A549 treated with CpdA at 1 μM for 4 hours (cell line): ENCODE measurements at places on chromosomes 7 and 10. TPM values are rescaled to one million over a fixed set of nuclear protein-coding genes. Genes with fewer than 3 reads are reported as not detected.

The AS3MT gene
- total RNA-seq, result 3.3 to 4.7 TPM (median 4.0 TPM) in 5 replicates

The CHRM2 gene
- total RNA-seq, result not detected in 5 replicates

The OPTN gene
- 51.3 to 64.3 TPM (median 55.8 TPM) in 5 replicates for total RNA-seq

The AASS gene
- 0.03 to 0.08 TPM (median 0.05 TPM) in 4 of 5 replicates, not detected in the other for total RNA-seq

The TSPAN33 gene
- total RNA-seq, result 5.8 to 7.2 TPM (median 6.5 TPM) in 5 replicates

The FFAR4 gene
- 0.16 to 0.27 TPM (median 0.18 TPM) in 5 replicates for total RNA-seq

The PROSER2 gene
- total RNA-seq, result 32.1 to 41.8 TPM (median 40.9 TPM) in 5 replicates

The AKR1E2 gene
- 6.0 to 9.2 TPM (median 7.5 TPM) in 5 replicates for total RNA-seq

The ZNF800 gene
- total RNA-seq, result 8.9 to 13.1 TPM (median 10.0 TPM) in 5 replicates

The TLX1 gene
- not detected in 5 replicates for total RNA-seq

The ZNF425 gene
- total RNA-seq, result 1.0 to 1.5 TPM (median 1.4 TPM) in 5 replicates

The HECW1 gene
- total RNA-seq, result 10.9 to 14.2 TPM (median 12.0 TPM) in 5 replicates

The INMT gene
- not detected in 5 replicates for total RNA-seq

The UCN3 gene
- total RNA-seq, result not detected in 5 replicates
